ENCODE measurements at places on chromosomes 2 and 18.

DNA sequence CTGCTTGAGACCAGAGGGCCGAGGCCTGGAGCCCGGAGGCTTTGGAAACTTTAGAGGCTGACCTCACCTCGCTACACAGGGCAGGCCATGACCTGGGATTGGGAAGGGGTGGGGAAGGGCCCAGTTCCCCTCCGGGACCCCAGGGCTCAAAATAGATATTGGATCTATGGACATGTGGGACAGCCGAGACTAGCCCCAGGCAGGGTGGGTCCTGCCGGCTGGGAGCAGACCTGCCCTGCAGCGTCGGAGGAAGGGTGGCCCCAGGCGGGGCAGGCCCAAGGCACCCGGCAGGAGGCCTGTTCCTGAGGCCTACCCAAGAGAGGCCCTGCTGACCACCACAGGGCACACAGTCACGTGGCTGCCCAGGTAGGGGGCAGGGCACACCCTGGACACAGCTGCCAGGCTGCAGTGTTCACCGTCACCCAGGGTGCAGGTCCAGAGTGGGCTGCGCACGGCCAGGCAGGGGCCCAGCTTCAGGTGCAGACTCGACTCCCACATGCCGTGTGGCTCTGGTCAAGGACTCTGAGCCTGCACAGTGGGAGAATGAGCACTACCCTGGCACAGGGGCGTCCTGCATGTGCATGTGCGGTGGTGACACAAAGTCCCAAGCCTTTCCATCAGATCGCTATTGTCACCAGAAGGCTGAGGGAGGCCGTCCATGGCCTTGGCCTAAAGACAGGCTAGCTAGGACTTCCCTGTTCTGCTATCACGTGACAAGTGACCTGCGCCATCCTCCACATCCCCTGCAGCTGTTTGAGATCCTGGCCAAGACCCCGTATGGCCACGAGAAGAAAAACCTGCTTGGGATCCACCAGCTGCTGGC is 13.2 kb downstream of the ANO7 start:
- DNase-seq, result no peak

DNA sequence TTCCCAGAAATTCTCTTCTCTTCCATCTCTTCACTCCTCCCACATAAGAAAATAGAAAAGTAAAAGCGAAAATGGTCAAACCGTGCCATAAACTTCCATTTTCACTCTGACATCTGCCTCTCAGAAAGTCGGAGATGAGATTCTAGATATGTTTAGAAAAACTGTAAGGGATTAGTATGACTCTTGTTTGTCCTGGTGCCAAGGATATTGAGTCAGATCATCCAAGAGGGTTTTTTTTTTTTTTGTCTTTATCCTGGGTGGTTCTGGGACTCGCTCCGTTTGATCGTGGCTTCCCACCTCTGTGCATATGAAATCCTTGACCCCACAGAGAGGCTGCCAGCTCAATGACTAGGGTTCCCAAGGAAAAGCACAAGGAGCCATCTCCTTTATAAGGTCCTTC is 17.3 kb downstream of the EN1 start:
- no peak for DNase-seq

DNA sequence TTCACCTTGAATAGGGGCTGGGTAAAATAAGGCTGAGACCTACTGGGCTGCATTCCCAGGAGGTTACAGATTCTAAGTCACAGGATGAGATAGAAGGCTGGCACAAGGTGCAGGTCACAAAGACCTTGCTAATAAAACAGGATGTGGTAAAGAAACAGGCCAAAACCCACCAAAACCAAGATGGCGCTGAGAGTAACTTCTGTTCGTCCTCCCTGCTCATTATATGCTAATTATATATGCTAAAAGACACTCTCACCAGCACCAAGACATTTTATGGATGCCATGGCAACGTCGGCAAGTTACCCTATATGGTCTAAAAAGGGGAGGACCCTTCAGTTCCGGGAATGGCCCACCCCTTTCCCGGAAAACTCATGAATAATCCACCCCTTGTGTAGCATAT is 711.5 kb upstream of the KLHL29 start:
- DNase-seq, result no peak

DNA sequence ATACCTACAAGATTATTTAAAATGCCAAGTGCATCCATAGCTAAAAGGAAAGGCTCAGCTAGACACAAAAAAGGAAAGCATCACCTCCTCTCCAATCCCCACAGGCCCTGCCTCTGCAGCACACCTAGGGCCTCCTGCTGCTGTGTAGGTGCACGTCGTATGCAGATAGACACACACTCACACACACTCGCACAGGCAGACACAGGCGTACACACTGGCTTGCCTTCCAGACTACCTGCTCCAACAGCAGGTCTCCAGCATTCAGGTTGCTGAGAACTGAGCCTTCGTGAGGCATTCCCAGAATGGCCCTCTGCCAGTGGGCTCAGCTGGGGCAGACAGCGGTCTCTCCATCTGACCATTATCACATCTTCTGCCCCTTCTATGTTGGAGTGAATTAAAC is 35.3 kb upstream of the FRZB start:
- no peak for DNase-seq

DNA sequence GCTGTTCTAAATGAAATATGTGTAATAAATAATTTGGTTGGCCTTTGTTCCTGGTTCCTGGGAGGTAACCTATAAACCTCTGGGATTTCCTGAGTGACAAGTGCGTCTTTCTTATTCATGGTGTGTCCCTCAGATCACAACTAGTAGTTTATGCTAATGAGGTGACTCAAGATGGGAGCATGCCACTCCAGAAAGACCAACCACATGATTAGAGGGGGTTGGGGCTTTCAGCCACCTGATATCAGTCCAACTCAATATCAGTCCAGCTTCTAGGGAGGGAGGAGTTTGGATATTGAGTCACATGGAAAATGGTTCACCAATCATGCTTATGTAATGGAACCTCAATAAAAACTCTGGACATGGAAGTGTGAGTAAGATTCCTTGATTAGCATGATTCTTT is 96.6 kb downstream of the QPCT start:
- DNase-seq, result no peak

GRCh38 chr2:230537531-230537976 is 121.6 kb downstream of the SP100 start:
- DNase-seq, result no peak
